ENCODE measurements at places on chromosomes 16 and 17.

DNA sequence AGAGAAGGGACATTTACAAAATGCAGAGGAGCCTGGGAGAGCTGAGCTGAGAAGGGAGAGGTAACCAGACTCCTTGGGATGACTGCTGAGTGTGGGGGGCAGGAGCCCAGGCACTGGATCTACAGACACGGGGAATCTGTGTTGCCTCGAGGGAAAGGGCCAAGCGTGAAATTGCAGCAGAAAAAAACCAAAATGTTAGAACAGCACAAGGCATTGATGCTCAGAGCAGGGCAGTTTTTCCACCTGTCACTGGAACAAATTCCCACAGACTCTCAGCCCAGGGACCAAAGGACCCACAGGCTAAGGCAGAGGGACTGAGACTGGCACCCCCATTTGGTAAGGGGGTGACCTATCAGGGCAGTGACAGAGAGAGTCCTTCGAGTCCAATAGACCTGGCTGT is 2.0 kb downstream of the PITPNM3 start:
- DNase-seq, result no peak

GRCh38 chr17:80811181-80812105 is 180.2 kb upstream of the CHMP6 start:
- no peak for DNase-seq

- DNase-seq, result no peak
Measured at GRCh38 chr16:12874186-12874585, 27.2 kb upstream of the SHISA9 start.

GRCh38 chr17:39774047-39774446 is 36.3 kb downstream of the GRB7 start:
- DNase-seq, result no peak

DNA sequence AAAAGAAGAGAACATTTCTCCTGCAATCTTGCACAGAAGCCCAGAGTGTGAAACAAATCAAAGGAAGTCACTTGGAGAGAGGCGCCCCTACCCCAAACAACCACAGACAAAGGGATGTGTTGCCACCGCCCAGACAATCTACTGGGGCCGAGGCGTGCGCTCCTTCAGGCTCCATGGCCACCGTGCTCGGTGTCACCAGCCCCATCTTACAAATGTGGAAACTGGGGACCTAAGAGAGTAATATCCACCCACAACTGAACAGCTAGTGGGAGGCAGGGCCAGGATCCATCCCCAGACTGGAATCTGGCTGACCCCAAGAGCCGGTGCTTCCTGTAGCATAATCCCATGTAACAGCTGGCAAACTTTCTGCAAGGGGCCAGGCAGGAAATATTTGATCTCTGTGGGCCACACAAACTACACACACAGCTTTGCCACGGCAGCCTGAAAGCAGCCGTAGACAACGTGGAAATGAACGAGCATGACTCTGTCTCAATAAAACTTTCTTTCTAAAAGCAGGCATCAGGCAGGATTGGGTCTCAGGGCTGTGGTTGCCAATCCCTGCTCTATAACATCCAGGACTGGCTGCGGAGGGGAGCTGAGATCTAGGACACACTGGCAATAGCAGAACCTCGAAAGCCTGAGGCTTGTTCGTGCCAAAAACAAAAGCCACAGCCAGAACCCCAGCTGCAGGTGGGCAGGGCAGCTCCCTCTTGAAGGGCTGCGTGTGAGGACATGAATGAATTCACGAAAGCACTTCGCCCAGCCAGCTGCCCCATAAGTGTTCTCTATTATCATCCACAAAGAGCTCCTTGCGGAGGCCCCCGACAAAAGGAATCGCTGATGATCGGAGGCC is 26.6 kb upstream of the GINS2 start:
- DNase-seq, result no peak

DNA sequence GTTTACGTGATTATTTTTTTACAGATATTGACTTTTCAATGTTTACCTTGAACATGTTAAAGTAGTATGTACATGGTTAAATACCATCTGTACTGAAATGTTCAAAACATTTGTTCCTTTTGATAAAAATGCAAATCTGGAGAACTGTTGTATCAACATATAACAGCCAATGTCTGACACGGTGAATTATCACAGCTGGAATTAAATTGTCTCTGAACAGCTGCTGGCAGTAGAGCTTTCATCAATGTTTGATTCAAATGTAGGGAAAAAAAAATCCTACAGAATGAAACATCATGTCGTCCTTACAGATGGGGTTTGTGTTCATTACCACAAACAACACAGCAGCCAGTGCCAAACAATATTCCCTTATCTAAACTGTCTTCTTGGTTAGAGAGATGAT is 79.9 kb downstream of the TOX3 start:
- no peak for DNase-seq

- DNase-seq, result no peak
Measured at GRCh38 chr16:9503251-9503984, 412.0 kb downstream of the HAPSTR1 start.

DNA sequence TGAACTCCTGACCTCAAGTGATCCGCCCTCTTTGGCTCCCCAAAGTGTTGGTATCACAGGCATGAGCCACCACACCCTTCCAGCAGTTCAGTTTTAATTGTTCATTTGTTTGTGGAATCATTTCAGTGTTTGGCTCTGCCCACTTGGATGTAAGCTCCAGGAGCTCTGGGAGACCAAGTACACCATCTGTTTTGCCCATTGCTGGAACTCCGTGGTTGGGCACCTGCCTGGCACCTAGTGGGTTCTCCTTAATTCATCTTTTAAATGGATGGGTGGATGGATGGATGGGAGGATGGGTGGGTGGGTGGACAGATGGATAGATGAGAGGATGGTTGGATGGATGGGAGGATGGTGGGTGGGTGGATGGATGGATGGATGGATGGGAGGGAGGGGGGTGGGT is 953 bp upstream of the NECAB2 start:
- no peak for DNase-seq

DNA sequence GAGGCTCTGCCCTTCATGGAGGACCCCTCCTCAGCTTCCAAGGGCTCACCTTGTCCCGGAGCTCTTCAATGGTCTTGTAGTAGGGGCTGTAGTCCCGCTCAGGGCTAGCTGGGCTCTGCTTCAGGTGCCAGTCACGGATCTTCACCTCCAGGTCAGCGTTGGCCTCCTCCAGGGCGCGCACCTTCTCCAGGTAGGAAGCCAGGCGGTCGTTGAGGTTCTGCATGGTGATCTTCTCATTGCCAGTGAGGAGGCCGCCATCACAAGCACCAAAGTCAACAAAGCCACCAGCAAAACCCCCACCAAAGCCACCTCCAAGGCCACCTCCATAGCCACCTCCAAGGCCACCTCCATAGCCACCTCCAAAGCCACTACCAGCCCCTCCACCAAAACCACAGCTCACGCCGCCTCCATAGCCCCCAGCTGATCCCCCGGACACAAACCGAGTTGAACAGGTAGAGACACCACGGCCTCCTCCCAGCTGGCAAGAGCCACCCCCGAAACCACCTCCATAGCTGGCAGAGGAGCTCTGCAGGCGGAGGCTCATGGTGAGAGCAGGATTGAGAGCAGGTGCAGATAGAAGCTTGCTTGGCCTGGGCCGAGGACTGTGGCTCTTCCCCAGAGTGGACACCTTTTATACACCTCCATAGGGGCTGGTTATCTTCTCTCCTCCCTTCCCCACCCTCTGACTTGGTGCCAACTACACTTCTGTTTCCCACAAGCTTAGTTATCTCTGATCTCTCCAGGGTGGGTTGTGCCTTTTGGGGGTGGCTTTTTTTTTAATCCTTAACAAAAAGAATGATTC is at the start of gene KRT13:
Gene KRT13, minus strand, starts transcription at position 606 of the 802 bp plus-strand sequence. Its CDS starts 62 bp downstream, at position 544.
- DNase-seq, result no peak

- no peak for DNase-seq
Measured at GRCh38 chr16:4486126-4486893, 10.1 kb downstream of the HMOX2 start.

DNA sequence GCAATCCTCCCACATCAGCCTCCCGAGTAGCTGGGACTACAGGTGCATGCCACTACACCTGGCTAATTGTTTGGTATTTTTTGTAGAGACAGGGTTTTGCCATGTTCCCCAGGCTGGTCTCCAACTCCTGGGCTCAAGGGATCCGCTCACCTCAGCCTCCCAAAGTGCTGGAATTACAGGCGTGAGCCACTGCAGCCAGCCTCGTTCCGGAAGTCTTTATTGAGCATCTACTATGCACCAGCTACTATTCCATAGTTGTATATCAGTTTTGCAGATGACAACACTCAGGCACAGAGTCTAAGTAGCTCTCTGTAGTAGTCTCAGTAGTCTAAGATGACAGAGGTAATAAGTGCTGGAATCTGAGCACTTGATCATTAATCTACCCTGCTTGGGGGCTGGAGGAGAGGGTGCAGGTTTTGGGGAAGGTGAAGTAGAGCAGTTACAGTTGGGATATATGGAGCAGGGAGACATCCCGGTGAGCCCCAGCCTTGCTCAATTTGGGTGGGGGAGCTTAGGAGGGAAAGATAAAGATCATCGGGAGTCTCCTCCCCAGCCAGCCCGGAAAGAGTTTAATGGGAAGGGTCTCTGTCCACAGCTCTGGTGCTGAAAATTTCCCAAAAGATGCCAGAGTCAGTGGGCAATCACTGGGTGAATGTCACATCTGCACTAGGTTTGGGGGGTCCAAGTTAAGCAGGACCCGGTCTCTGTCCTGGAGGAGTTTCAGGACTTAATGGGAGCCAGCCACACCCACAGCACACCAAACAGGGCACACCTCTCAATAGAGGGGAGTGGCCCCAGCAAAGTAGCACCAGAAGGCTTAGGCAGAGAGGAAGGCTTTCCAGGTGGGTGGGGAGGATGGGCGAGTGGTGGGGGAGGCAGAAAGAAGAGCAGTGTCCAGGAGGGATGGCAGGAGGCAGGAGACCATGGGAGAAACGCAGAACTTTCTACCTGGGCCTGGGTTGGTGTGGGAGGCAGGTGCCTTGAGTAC is 1.7 kb downstream of the OTOP3 start:
- DNase-seq, result no peak

GRCh38 chr16:9047689-9048301 is 43.6 kb upstream of the HAPSTR1 start:
- peak; percentile 75 for DNase-seq

DNA sequence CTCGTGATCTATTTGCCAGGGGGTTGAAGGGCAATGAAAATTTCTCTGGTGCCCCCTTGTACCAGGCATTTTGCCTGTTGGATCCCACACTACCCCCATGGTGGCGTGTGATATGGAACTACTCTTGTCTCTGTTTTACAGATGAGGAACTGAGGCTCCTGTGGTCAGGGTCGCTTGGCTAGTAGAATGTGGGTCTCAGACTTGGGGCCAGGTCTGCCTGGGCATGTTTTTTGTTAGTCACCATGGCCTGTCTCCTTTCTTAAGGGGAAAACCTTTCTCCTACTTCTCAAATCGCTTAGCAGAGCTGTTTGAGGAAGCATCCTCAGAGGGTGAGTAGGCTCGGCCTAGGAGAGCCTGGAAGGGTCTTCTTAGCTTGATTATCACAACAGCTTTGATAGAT is 51.2 kb downstream of the CLEC16A start:
- DNase-seq, result no peak

GRCh38 chr16:58828901-58829545 is 94.9 kb upstream of the GOT2 start:
- no peak for DNase-seq

- peak; percentile 78 for DNase-seq
Measured at GRCh38 chr17:81917565-81918332, at the start of gene SIRT7. SIRT7 (minus strand) TSS chr17:81918176; CDS start chr17:81918131, 45 bp downstream.

GRCh38 chr17:82023447-82024241 is 539 bp downstream of the LRRC45 start:
- peak; percentile 22 for DNase-seq

- no peak for DNase-seq
Measured at GRCh38 chr17:77613627-77614026, 344.9 kb upstream of the TNRC6C start.

DNA sequence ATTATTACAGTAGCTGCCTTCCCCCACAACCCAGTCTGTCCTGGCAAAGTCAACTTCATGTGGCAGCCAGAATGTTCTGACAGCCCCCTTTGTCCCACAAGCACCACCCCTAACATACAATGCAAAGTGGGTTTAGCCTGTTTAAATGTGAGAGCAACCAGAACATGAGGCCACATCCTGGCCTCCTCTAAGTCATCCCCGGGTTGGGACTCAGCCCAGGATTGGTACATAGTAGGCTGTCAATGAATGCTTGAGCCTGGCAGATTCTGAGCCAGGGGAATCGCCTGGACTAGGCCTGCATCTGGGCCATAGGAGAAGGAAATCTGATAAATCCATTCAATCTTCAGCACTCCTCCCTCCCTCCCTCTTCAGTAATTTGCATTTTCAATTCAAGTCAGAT is 4.3 kb upstream of the ITGA3 start:
- no peak for DNase-seq

- no peak for DNase-seq
Measured at GRCh38 chr17:81738801-81739393, 26.8 kb downstream of the SLC25A10 start.

DNA sequence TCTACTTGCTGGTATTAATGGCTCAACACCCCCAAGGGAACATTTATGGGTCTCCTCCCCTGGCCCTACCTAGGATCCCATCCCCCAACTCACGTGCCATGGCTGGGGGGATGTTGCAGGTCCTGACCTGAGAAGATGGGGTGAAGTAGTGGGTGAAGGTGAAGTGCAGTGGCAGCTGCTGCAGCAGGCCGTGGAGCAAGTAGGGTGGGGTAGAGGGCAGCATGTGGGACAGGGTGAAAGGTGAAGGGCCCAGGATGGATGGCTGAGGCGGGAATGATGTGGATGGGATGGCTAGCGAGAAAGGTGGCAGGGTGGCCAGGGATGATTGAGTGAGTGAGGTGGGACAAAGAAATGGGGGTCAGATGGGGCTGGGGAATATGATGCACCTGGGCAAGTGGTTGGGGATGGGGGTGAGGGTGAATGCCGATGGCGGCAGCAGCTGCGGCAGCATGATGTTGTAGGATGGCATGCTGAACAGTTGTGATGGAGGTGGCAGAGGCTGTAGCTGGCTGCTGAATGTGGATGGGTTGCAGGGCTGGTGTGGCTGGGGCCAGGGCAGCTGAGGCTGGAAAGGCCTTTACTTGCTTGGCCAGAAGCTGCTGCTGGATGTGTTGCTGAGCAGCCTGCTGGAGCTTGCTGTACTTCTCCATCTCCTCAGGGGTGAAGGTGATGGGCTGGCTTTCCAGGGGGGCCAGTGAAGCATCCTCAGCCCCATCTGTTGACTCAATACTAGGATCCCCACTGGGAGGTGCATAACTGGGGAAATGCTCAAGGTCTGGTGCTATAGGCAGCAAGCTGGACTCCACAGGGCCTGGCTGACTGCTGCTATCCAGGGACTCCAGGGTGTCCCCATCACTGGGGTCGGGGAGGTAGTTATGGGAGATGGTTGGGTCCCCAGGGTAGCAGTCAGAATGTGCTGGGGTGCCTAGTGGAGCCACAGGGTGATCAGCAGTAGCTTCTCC is 8.3 kb upstream of the ITGA2B start:
- no peak for DNase-seq

Measured in stimulated activated CD4-positive, alpha-beta T cell treated with anti-CD3 and anti-CD28 coated beads, Interleukin-4, amount 100 ng/mL, for 24 hours (primary cell).